ENCODE measurements at places on chromosomes 3 and 15.

GRCh38 chr15:62534996-62535395 lies 369.9 kb upstream of the C2CD4B start:
- DNase-seq: no peak

DNA sequence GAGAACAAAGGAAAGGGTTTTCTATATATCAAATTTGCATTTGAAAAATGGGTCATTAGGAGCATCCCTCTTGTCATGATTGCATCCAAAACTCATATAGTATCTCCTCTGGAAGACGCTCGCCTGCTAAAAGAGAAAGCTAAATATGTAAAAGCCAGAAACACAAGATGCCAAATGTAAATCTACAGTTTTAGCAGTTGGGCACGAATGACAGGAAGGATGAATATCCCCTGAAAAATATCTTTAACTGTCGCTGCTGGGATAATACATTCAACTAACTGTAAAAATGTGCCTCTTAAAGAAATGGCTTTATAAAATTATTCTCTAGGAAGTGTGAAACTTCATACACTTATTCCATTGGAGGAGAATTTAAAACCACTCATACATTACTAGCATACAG lies 101.7 kb downstream of the DCLK3 start:
- no peak for DNase-seq

DNA sequence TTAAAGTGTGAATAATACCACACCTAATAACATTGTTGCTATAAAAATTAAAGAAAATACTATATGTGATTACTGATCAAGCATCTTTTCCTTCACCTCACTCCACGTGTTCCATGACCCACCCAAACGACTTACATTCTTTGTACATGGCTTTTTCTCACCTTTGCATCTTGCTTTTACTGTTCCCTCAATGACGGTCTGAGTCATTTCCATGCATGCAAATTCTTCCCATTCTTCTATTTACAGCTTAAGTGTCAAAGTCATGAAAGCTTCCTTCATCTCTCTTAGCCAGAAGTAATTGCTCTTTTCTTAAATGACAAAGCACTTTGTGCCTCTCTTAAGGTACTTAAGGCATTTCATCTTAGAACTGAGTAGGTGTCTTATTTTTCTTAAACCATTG lies 64.0 kb downstream of the GREM1 start:
- DNase-seq: no peak

DNA sequence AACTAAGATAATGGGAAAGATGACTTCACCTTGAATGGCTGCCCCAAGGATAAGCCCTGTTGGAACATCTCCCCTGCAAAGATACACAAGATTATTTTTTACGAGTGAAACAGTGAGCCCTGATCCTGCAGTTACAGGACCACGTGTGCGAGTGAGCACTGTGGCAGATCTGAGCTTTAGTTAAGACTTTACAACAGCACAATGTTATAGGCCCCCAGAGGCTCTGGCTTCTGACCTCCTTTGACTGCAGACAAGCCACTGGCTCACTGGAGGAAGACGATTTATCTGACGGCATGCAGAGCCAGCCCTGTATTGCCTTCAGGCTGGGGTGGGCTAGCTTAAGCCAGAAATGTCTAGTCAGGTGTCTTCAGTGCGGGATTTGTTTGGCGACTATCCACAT lies 174.4 kb downstream of the ARRDC4 start:
- DNase-seq: no peak

- no peak for DNase-seq
These were observed 10.8 kb upstream of the MEF2A start for GRCh38 chr15:99554880-99555488.

Data from epithelial cell of proximal tubule (primary cell).